Hippocampal formation (tissue), 2 donors: ENCODE measurements at places on chromosomes 5 and 9.

DNA sequence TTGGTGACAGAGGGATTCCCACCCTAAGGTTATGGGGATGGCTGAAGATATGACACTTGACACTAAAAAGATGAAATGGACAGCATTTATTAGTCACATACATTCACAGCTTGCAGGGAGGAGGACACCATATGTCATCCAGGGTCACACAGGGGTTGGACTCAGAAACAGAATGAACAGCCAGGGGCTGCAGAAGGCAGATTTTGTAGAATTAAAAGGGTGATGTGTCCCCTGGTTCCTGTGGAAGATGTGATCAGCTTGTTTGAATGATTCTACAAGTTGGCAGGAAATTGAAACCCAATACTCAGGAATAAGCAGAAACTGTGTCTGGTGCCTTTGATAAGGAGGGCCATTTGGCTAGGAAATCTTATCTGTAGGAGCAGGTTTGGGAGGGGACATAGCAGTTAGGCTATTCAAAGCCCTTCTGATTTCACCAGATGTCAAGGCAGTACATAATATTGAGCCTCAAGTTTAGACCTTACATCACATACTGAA is 102.3 kb upstream of the GRIN3A start:
- no peak for DNase-seq

- DNase-seq, result no peak
Observed at GRCh38 chr9:129368444-129368978, 190.4 kb upstream of the IER5L start.

DNA sequence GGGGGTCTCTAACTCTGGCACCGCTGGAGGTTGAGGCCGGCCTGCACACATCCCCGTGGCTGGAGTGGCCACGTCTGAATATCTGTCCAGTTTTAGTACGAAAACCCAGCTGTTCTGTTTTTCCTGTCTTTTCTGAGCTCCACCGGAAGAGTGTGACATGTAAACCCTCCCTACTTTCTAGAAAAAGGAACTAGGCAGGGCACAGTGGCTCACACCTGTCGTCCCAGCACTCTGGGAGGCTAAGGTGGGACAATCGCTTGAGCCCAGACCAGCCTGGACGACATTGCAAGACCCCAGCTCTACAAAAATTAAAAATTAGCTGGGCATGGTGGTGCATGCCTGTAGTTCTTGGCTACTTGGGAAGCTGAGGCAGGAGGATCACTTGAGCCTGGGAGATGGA is 8.2 kb upstream of the PHYKPL start:
- DNase-seq, result no peak

DNA sequence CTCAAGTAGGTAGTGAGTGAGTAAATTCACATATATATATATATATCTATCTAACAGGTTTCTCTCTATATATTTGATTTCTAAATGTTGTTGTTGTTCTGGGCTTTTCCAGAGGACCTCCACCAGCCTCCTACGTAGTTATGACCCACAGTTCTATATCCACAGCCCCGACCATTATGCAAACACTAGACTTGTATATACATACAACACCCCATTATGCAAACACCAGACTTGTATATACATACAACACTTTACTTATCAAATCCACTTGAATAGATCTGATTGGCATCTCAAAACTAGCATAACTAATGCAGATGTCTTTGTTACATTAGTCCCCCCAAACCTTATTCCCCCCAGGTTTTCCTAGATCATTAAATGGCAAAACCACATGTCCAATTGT is 108.7 kb downstream of the JAKMIP2 start:
- DNase-seq, result no peak

GRCh38 chr9:111149018-111149759 is 110.9 kb upstream of the LPAR1 start:
- DNase-seq, result no peak

GRCh38 chr9:86369810-86370209 is 15.6 kb upstream of the TUT7 start:
- DNase-seq, result no peak

- DNase-seq, result no peak
Observed at GRCh38 chr5:180331647-180331950, 21.5 kb downstream of the GFPT2 start.

DNA sequence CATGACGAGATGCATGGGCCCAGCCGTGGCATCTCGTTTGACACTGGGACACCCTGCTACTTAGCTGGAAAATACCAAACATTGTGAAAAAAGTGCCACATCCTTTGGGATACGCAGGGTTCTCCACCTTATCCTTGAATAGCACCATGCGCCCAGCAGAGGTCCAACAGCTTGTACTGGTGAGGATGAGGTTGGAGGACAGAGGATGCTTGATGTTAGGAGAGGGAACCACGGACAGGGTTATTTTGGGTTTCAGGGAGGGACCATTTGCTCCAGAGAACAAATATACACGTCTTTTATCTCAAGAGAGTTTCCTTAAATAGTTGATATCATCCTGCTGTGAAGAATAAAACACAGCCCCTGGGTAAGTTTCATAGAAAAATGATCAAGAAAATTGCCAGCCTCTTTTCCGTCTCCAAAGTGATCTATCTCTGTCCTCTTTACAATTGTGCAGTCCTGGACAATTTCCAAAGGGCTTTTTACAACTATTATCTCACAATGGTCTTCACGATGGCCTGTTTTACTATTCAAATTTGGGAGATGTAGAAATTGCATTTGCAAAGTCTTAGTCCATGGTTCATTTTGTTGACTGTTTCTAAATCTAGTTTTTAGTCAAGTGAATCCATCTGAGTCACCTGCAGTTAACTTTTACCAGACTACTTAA is 19.9 kb upstream of the FRRS1L start:
- no peak for DNase-seq

- DNase-seq, result no peak
Observed at GRCh38 chr9:72581694-72582093, 60.3 kb downstream of the TMC1 start.

DNA sequence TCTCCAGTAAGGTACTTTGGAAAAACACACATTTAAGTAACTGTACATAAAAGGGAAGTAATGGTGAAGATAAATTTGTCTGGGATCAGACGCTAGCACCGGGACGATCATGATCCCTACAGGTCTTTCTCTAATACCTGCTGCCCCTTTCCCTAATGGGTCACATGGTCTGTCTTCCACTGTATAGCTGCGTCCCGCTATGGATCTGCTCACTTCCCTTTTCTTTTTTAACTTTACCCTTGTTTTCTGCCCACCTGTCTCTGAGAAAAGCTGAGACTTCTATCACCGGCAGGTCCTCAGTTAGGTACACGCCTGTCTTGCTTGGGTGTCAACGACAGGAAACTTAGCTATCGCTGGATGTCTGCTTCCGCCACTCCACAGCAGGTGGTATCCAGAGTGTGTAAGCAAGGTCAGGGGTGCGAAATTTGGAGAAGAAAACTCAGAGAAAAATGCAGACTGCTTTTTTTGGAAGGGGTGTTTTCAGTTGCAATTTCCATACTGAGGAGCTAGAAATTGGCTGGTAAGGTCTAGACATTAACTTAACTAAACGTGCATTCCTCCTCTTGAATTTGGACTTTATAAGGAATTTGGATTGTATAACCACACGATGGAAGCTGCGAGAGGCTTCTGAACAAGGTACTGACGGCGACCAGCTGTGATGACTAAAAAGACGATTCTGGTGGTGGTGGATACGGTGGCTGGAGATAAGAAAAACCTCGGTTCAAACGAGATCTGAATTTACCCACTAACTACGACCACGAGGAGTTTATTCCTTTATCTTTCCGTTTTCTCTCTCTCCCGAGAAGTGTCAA is 1.1 kb upstream of the ICE1 start:
- no peak for DNase-seq

DNA sequence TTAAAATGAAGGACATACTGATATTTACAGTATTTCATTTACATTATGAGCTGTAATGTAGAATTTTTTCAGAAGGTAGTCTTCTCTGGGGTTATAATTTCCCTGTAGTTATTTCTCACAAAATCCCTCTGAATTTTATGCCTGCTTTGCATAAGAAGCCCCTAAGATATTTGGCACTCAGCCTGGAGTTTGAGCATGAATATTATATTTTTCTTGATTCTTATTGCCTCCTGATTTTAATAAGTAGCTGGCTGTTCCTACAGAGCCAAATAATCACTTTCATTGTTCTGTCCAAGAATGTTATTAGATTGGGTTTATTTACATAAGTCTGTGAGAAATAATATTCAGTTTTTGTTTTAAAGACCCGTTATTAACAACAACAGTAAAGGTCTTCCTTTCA is 195.0 kb downstream of the FER start:
- no peak for DNase-seq

DNA sequence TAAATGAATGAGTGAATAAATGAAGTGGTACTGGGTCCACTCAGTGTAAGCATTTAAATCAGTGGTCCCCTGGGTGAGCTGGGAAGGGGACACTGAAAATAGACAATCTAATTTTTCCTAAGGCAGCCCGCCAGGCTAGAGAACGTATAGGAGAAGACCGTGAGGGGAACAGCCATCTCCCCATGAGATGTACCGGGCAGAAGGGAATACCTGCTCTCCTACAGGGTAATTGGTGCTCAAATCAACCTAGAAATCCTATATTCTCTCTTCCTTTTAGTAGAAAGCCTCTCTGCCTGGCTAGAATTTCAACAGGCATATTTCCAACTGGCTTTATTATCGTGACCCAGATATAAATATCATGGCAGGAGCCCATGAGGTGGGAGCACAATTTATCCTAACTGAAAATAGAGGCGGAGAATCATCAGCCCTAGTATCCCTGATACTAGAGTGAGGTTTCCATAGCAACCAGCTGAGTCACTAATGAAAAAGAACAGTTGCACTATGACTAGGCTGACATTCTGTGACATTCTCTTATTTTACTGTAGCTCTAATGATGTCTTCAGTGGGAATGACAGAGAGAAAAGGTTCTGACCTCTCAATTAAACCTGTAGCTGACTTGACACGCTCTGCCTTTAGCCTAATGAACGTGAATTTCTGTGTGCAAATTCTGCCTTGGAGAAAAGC is 96.5 kb upstream of the CAST start:
- DNase-seq, result no peak

DNA sequence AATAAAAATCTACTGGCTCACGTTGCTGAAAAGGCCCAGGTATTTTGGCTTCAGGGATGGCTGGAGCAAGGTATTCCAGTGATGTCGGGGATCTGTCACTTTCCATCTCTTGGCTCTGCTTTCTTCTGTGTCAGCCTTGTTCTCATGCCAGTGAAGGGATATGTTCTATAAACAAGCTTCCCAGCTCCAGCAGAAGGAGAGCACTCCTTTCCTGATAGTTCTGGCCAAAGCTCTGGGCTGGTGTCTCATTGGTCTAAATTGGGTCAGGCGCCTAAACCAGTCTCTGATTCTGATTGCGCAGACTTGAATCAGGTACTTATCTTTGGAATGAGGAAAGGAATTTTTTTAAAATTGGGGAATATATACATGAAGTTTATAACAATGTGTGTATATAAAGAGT is 5.1 kb downstream of the SNX30 start:
- DNase-seq, result no peak

DNA sequence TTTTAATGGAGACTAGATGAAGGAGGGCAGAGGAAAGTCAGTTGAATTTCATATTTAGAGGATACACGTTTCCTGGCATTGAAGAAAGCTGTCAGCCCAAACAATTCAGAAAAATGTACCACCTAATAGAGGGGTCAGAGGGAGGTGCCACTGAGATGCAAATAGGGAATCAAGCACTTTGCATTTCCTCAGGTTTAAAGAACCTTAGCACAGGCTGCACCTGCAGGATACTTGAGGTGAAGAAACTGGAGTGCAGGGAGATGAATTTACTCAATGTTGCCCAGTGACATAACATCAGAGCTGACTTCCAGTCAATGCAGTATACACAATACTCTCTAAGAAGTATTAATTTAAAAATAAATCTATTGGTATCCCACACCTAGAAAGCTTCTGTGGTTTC is 67.0 kb upstream of the MAST4 start:
- DNase-seq, result no peak

DNA sequence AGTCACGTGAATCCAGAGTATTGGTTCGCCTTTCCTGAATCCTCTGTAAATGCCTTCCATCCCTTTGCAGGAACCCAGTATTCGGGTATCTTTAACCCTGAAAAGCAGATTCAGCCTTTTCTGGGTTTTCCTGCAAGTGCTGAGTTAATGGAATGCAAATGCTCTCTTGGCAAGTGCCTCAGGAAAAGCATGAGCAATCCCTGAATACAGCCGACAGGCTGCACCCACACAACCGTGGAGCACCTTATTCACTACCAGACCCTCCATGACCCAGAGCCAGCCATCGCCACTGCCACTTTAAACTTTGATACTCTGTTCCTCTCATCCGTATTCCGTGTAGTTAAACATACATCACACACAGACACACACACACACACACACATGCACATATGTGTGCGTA is 54.4 kb downstream of the ZNF622 start:
- DNase-seq, result no peak

- no peak for DNase-seq
Observed at GRCh38 chr9:8259028-8259427, 459.4 kb upstream of the DMAC1 start.

DNA sequence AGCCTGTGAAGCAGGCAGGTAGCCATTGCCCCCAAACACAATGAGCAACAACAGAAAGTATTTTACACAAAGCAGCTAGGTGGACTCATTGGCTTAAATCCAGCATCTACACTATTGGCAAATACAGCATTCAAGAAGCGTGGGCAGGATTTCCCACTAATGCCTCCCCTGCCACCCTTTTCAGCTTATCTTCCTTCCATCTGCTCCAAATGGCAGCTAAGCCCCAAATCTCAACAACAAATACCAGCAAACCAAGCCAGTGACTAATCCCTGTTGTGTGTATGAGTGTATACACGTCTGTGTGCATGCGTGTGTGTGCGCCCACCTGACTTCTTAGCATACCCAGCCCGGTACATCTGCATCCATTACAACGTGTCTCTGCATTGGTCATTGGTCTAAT is 151.2 kb upstream of the WWC1 start:
- no peak for DNase-seq

DNA sequence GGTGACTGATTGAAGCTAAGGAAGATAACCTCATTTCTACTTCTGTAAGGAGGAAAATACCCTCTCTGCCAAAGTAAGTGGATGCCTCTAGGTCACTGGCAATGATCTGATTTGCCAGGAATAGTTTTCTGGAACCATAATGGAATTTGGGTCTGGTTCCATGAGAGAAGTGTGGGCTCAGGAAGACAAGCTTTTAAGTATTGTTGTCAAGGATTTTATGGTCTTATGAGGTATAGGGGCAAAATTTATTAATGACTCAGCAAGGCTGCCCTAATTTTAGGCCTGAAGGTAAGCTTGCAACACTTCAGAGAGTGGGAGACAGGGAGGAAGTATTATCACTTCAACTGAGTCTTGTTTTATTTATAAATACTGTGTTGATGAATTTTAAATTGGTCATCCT is 322.6 kb upstream of the ACTBL2 start:
- DNase-seq, result no peak

DNA sequence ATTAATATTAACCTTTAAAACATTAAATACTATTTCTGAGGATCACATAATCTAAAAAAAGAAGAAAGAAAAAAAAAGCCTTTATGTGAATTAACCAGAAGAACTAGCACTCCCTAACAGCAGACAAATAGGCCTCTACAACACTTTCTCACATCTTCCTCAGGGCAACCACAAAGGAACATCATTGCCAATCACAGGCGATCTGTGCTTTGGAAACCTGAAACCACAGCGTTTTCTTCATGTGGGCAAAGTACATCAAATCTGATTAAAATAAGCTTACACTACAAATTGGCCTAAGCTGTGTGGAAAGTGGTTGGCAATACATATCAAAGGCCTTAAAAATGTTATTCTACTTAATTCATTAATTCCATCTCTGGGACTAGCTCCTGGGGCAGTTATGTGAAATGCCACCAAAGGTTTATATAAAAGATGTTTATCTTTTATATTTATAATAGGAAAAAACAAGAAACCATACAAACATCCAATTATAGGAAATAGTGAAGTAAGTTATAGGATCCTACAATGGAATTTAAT is 184.8 kb upstream of the TBCA start:
- DNase-seq, result no peak

- DNase-seq, result no peak
Observed at GRCh38 chr9:88747768-88748167, 212.8 kb downstream of the NXNL2 start.
